ENCODE measurements at places on chromosomes 5 and 9. TPM values are rescaled to one million over a fixed set of nuclear protein-coding genes. Genes with fewer than 3 reads are reported as not detected.

IL5 gene
- not detected for polyA plus RNA-seq

MEF2C gene
- not detected for polyA plus RNA-seq

SPOCK1 gene
- not detected for polyA plus RNA-seq

PPP3R2 gene
- not detected for polyA plus RNA-seq

NOTCH1 gene
- 1.7 TPM for polyA plus RNA-seq

SLC6A7 gene
- polyA plus RNA-seq = not detected

GKAP1 gene
- polyA plus RNA-seq = 4.2 TPM

SEMA5A gene
- 0.22 TPM for polyA plus RNA-seq
